ENCODE measurements at places on chromosomes 1 and 21.

- DNase-seq = peak; percentile 31
These were observed 22.7 kb upstream of the PIK3CD start for GRCh38 chr1:9628541-9629444.

GRCh38 chr21:38499296-38499695 lies 1.0 kb upstream of the ERG start:
- DNase-seq = no peak

DNA sequence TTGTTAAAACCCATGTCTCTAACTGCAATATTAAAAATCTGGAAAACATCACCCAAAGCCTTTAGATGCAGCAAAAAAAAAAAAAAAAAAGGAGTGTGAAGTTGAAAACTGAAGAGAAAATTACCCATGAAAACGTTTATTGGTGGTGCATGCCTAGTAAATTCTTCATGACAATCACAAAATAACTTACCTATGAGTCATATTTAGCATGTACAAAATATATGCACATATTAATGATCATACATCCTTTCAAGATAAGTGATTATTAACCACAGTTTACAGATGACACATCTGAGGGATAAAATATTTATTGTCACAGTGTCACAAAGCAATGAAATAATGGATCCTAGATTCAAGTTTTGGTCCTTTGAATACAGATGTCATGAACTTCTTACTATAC lies 505.2 kb upstream of the NR5A2 start:
- DNase-seq = no peak

DNA sequence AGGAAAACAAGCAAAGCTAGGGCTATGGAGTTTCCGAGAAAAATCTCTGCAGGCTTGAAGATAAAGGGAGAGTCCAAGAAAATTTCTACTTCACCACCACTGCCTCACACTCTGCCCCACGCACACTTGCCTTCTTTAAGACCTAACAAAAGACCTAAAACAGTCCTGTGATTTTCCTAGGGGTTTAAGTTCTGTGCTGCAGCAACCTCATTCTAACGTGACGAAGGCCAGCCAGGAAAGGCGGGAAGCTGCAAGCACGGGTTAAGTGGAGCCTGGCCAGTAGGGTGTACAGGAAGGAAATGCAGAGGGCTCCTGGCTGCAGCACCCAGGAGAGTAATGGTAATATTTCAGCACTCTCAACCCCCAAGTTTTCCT lies 1.5 kb downstream of the SPATA6 start:
- DNase-seq = no peak

- DNase-seq = no peak
These were observed 354.1 kb upstream of the B3GALT2 start for GRCh38 chr1:193540511-193540910.

DNA sequence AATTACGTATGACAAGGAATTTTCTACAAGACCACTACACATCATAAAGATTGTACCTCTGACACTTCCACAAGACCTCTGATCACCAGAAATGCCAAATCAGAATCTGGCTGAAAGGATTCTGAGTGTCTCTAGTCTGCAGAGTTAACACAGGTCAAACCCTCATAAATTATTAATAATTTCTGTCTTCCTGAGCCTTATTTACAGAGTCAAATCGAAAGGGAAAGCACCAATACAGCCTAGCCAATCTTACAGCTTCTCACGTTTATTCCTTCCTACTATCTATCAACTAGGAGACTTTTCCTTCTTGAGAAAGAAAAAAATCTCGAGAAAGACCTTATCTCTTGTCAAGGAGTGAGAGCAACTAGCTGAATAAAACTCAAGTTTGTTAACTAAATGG lies 2151.6 kb downstream of the MRPL39 start:
- no peak for DNase-seq

All from hematopoietic multipotent progenitor cell treated with erythropoietin and hydrocortisone succinate and interleukin-3 and kit ligand, for 6 days (in vitro differentiated cells).